ENCODE measurements at places on chromosomes 3 and 15.

- DNase-seq = no peak
Observed at GRCh38 chr15:42101861-42102260, 7.5 kb upstream of the PLA2G4D start.

DNA sequence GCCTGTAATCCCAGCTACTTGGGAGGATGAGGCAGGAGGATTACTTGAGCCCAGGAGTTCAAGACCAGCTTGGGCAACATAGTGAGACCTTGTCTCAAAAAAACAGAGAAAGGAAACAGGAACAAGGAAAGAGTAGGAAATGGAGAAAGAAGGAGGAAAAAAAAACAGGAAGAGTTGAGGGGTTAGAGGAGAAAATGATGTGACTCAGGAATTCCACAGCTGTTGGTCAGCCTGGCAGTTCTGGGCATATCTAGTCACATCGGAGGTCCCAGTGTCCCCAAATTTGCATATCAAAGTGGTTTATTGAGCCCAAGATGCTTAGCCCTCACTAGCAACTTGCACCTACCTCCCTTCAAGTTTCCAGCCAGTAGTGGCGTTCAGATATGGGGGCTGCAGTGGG lies 18.8 kb upstream of the JMJD7 start:
- DNase-seq = no peak

GRCh38 chr3:102299125-102299877 lies 135.5 kb upstream of the ZPLD1 start:
- no peak for DNase-seq

- DNase-seq = no peak
Observed at GRCh38 chr15:59180945-59181600, 25.6 kb upstream of the LDHAL6B start.

DNA sequence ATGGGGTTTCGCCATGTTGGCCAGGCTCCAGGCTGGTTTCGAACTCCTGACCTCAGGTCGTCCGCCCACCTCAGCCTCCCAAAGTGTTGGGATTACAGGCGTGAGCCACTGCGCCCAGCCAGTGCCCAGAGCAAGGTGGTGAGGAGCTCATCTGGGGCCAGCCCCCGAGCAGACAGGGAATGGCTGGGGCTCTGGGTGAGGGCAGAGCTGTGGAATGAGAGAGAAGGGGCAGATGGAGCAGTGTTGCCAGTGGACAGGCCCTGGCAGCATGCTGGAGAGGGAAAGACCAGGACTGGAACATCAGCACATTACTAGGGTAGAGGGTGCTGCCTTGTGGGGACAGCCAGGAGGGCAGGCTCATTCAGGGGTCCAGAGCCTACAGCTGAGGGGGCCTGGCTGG lies 37.1 kb upstream of the LIMD1 start:
- no peak for DNase-seq

GRCh38 chr15:45635763-45636292 lies 999 bp downstream of the SQOR start:
- no peak for DNase-seq

- DNase-seq = no peak
Observed at GRCh38 chr3:16315623-16316022, 50.6 kb downstream of the OXNAD1 start.

GRCh38 chr3:35969406-35969805 lies 330.1 kb downstream of the ARPP21 start:
- no peak for DNase-seq

DNA sequence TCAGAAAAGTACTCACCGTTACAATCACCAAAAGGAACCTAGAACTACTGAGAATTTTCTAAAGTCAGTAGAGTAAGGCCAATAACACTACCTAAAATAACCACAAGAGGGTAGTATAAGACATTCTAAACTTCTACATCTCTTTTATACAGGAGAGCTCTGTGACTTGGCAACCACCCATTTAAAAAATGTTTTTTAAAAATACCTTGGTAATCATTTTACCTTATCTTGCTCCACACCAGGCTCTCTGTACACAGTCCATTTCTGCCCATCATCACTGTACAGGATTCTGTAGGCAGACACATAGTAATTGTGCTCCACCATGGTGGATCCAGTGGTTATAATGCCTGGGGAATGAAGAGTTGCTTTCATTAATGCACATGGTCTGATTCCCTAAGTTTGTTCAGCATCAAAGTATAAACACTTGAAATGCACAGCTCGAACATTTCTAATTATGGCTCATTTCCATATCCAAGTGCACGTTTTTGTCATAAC lies 54.5 kb downstream of the ST3GAL6 start:
- DNase-seq = no peak

GRCh38 chr15:35818846-35819245 lies 272.9 kb upstream of the DPH6 start:
- no peak for DNase-seq

DNA sequence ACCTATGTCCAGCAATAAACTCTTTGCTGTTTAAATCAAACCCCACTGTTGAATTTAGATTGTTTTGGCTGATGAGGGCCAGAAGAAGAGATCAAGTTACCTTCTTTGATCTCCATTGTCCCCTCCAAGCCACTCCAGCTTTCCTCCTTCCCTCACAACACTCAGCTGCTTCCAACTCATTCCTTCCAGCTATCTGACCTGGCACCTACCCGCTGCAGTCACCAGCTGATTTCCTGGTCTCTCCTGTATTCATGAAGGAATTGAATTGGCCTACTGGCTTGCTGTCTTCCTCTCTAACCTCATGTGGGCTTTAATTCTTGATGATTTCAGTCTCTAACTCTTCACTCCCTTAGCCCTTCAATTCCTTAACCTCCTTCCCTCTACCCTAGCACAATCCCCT lies 40.8 kb upstream of the ABHD17C start:
- no peak for DNase-seq

DNA sequence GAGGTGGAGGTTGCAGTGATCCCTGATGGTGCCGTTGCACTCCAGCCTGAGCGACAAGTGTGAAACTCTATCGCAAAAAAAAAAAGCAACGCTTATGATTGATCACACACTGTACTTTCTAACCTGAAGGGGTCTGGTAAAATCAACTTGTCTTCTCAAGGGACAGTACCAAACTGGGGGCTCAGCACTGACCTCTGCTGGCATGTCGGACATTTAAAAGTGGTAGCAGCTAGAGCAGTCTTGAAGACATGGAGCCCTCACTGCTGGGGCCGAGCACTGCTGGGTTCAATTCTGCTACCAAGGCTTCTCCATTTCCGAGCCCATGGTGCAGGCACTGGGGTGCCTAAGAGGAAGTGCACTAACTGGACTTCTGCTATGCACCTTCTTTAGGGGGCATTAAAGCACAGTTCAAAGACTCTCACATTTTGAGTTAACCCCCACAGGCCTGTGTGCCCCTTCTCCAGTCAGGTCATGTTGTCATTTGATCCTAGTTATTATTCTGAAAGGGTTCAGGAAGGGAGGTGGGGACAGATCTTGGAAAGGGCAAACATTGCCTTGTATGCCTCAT lies 26.4 kb upstream of the LAMP3 start:
- DNase-seq = no peak

DNA sequence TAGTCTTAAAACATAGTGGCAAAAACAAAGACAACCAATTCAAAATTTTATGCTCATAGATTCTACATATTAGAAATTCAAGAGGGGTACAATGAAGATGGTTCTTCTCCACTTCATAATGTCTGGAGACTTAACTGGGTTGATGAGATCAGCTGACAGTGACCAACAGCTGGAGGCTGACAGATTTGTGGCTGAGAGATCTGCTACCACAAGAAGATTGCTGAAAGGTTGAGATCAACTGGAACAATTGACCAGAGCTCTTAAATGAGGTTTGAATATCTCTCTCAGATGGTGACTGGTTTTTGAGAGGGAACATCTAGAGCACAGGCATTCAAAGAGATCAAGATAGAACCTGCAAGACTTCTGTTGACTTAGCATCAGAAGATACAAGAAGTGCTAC lies 254.1 kb upstream of the ARPP21 start:
- no peak for DNase-seq

DNA sequence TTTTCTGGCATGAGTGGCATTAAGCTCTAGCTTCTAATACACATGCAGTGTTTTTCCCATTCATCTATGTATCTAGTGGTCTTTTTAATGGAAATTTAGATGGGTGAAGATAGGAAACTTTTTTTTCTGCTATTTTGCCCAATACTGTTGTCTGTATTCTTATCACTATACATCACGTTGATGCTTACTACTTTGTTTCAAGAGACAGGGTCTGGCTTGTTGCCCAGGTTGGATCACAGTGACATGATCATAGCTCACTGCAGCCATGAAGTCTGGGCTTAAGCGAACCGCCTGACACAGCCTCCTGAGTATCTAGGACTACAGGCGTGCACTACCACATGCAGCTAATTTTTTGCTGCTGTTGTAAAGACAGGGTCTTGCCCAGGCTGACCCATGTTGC lies 84.6 kb downstream of the PEAK1 start:
- no peak for DNase-seq

DNA sequence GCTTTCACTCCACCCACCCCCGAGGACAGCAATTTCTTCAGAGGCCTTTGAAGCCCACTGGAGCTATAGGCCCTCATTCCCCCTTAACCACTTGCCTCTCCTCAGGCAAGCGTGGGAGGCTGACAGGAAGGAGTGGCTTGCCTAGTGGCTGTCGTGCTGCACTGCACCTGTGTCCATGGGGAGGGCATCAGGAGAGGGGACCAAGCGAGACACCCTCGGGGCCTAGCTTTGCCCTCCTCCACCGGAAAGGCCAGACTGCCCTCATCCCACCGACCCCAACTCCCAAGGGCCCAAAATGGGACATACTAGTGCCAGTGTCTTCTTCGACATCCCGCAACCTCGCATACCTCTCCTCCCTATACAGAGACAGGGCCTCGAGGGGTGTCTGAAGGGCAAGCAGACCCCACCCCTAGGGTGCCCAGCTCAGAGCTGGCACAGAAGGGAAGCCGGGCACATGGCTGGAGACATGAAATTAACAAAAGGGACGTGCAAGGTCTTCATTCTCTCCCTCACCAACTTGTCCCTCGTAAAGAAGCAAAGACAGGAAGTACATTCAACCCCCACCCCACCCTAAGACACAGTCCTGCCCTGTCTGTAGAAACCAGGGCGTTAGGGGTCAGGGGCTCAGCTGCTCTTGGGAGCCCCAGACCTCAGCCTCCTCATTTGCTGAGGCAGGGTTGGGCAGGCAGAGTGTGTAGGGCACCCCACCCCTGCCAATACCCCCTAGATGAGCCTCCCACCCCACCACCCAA lies 24.3 kb downstream of the VIPR1 start:
- no peak for DNase-seq

GRCh38 chr3:135655328-135655727 lies 310.2 kb upstream of the PPP2R3A start:
- no peak for DNase-seq

DNA sequence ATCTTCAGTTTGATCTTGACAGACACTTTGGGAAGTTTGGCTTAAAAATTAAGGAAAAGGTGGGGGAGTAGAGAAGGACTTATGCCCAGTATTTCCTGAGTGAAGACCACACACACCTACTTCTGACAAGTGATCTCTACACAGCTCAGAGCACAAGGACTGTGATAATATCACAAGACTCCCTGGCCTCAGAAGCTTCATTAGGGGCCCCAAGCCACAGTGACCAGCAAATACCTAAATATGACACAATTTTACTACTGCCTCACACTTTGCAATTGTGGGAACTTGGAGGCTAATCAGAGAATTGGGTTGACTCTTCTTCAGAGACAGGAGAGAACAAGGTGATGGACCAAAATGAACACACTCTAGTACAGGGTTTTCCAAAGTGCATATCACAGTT lies 2.6 kb downstream of the ILDR1 start:
- no peak for DNase-seq

- no peak for DNase-seq
Observed at GRCh38 chr3:24472358-24472757, 22.3 kb downstream of the THRB start.

DNA sequence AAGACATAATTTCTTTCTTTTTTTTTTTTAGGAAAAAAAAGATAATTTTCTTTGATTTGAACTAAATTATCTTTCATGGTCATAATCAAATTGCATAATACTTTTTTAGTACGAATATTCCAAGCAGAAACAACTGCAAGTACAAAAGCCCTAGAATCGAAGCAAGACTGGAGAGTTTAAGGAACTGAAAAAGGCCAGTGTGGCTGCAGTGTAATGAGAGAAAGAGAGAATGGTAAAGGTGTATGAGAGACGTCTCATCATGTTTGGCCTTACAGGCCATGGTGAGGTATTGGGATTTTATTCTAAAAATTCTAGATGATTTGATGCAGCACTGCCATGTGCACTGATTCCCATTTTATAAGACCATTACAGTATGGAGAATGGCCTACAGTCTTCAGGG lies 180.9 kb downstream of the SUCNR1 start:
- DNase-seq = no peak

- DNase-seq = no peak
Observed at GRCh38 chr3:177051411-177051810, 145.9 kb downstream of the TBL1XR1 start.

- no peak for DNase-seq
Observed at GRCh38 chr3:195352895-195353488, 82.0 kb upstream of the XXYLT1 start.

- DNase-seq = no peak
Observed at GRCh38 chr3:184011230-184011876, 6.3 kb downstream of the ABCC5 start.

GRCh38 chr3:62803276-62803675 lies 71.9 kb downstream of the CADPS start:
- DNase-seq = no peak

- DNase-seq = no peak
Observed at GRCh38 chr3:117168896-117169295, 459.3 kb downstream of the TUSC7 start.

DNA sequence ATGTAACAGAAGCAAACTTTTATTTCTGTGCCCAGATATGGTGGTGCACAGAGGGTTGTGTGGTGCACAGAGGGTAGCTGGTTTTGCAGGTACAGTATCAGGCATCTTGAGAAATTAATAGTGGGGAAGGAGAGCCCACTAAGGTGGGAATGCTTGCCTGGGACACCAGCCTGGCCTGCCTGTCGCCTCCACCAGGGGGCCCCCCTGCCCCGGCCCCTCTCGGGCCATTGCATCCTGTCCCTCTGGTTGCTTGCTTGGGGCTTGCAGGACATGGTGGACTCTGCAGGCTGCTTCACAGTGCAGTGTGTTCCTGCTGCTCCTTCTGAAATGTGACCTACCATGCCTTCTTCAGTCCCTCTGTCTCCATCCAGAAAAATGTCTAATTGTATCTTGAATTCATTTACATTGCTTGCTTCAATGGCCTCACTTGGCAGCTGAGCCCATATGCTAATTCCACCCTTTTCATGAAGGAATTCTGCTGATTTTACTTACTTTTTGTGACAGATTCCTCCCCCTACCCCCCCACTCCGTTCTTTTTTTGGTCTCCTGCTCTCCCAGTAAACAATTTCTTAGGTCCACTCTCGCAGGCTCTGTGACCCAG lies 73.6 kb downstream of the EEFSEC start:
- DNase-seq = peak; percentile 65

GRCh38 chr3:160808838-160809237 lies 52.8 kb downstream of the PPM1L start:
- no peak for DNase-seq

Measured in mesothelial cell of epicardium (in vitro differentiated cells).